ENCODE measurements at places on chromosomes 1 and 21.
A peak's percentile ranks its signal among the peaks of the same experiment; 100 is the strongest.

- no peak for DNase-seq
These were observed 153.0 kb downstream of the TNFSF18 start for GRCh38 chr1:172897738-172898137.

DNA sequence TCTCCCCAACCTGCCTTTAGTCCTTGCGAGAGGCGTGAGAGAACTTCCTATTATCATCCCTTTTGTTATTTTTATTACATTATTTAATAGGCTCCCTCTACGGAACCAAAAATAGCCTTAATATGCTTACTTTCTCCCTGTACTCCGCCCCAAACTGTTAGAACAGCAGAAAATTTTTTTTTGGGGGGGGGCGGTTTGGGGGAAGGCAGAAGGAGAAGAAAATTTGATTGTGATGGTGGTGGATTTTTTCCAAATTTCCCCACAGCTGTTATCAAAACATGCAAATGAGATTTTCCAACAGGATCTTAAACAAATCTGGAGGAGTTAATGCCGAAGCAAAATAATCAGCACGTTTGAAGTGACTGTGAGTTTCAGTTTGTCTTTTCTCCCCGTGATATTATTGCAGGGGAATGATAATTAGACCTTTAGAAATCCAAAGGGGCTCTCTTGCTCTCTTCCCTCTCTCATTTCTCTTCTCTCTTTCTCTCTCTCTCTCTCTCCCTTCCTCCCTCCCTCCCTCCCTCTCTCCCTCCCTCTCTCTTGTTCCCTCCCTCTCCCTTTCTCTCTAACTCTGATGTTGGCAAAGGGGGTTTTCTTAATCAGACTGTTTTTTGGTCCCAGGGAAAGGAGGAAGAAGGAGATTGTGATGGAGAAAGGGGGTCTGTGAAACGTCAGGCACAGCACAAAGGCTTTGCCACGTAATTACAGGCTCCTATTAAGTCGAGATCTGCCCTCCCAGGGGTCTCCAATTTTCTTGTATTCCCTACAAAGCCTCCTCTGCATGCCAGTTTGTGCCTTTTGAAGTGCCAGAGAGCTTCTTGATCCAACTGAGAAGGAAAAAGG is 1.1 kb upstream of the PRRX1 start:
- no peak for DNase-seq

DNA sequence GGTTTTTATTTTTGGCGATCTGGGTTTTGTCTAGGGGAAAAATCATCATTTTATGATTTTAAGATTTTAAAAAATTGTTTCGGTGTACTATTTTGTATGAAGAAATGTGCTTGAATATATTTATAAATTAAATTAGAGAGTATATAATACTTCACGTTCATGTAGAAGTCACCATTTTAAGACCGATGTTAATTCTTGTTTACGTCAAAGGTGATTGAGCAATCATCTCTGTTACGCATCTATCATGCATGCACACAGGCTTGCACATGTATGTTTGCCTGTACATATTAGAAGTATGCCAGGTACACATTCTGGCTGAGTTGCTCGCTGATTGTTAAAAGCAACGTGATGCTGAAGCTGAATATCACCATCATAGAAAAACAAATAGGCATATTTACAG is 54.7 kb downstream of the DYRK1A start:
- no peak for DNase-seq

DNA sequence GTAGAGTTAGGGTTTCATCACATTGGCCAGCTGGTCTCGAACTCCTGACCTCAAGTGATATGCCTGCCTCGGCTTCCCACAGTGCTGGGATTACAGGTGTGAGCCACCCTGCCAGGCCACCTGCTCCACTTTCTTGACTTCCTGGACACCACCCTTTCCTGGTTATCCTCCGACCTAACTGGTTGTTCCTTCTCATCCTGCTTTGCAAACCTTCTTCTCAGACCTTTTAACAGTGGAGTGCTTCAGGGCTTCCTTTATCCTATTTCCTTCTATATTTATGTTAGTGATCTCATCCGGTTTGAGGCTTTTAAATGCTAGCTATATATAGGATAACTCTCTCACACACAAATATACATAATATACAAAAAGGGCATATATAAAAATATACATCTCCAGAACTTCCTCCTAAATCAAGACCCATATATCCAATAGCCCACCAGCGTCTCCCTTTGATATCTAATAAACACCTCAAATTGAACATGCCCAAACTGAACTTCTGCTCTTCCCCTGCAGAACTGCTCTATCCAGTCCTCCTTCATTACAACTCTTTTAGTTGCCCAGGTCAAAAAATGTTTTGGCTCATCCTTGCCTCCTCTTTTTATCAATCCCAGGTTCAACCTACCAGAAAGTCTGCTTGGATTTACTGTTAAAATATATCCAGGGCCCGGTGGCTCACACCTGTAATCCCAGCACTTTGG is 19.5 kb upstream of the UQCRHL start:
- DNase-seq, result no peak

DNA sequence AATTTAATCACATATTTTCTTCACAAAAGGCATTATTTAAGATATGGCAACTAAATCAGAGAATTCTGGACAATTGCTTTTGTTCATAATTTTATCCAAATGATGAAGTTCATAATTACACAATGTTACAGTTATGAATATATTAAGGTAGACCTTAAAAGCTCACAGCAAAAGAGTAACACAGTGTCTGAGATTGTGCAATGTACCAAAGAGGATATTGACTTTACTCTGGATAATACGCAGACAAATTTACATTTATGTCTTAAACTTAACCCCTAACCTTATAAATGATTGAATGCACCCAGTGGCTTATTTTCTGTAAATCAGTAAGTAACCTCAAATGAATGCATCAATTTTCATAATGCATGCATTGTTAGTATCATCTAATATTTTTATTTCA is 216.2 kb upstream of the SAMSN1 start:
- no peak for DNase-seq

DNA sequence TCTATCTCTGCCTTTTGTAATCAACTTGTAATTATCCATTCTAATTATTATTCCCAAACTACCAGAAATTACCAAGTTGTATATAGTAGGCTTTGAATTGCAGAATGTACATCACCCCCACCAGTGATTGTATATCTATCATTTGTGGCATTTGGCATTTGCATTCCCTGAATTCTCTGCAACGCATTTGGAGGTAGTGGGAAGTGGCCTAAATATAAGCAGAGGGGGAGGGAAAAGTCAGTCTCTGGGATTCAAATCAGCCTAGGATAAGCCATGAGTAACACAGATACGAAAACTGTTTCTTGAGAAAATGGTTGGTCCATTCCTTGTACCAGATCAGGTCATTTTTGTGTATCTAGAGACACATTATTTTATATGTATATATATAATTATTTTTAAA is 20.7 kb downstream of the DDX20 start:
- no peak for DNase-seq

GRCh38 chr21:45287438-45288391 is at the start of gene POFUT2:
Gene POFUT2 (minus strand): TSS chr21:45287895. CDS start chr21:45287871, 24 bp downstream.
- DNase-seq, result peak; percentile 96

DNA sequence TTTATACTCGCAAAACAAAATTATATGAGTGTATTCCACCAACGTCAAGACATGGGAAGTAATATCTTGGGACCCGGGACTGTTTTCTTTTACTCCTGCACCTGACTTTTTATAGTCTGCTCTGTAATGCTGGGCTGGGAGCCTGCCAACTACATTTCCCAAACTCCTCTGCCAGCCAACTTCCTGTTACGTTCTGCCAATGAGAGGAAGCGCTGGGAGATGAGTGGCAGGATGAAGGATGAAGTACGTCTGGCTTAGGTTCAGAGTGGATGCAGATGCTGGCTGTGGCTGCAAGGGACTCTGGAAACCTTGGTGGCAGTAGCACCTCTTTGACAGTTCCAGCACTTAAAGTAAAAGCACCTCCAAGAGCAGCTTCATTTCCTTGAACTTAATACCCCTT is 59.6 kb downstream of the USP24 start:
- DNase-seq, result peak; percentile 82

DNA sequence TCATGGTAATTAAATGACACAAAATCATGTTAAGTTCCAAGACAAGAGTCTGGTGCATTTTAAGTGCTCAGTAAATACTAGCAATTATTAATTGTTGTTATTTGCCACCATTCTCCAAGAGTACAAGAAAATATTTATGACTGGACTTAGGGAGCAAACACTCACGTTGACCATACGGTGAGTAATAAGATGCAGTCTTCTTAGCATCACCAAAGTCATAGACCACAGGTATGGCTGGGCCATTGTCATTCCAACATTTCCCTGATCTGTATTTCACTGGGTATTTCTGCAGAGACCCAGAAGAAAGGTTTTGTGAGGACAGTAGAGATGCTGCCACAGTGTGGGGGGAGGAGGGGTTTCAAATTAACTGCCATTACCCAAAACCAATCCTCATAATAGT is 4.7 kb downstream of the ITLN2 start:
- no peak for DNase-seq

DNA sequence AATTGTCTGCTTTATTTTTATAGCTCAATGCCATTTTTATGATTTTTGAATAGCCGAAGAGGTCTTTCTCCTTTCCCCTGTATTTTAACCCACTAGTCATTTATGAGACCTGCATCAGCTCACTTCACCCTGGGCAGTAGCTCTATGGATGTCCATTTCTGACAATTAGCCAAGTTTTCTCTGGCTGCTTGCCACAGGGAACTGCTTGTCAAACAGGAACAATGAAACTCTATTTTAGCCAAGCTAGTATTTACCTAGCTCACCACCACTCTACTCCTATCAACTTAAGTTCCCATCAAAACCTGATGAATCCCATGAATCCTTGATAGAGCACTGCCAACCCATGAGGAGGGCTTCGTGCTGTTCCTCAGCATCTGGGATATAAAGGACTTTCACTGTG is 406.7 kb downstream of the RWDD3 start:
- peak; percentile 21 for DNase-seq

DNA sequence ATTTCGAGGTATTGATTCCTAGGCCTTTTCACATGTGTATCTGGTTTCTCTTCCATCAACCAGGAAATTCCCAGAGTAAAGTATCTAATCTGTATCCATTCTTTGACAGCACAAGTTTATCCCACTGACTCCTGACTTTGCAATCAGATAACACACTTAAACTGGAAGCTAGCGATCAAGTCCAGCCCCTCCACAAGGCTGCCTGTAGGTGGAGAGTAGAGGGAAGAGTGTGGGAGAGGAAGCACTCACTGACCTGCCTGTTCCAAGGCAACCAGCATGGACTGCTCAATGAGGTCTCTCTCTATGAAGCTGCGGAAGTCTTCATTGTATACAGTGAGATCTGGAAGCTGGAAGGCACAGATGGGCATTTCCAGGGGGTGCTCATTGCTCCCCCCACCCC is 30.4 kb upstream of the MTMR11 start:
- DNase-seq, result no peak

GRCh38 chr1:39146681-39147080 is 57.8 kb upstream of the MACF1 start:
- DNase-seq, result no peak

GRCh38 chr1:27632387-27633297 is 2.3 kb downstream of the FGR start:
- DNase-seq, result no peak

GRCh38 chr1:165686121-165686970 is 12.0 kb downstream of the ALDH9A1 start:
- DNase-seq, result no peak

DNA sequence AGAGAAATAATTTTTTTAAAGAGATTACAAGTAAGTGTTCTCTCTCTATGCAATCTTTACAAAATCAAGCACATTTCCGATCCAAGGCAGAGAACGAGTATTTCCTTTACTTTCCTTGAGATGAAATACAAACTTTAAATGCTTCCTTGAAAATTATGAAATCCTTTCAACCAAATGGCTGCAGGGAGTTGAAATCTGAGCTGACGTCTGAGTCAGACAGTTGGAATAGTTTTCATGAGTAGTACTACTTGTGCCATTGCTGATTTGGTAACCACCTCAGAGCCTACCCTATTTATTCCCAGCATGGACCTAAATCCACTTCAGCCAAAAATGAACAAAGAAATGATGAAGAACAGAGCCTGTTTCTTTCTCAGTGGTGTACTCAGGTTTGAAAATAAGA is 183.6 kb downstream of the GIPC2 start:
- no peak for DNase-seq

DNA sequence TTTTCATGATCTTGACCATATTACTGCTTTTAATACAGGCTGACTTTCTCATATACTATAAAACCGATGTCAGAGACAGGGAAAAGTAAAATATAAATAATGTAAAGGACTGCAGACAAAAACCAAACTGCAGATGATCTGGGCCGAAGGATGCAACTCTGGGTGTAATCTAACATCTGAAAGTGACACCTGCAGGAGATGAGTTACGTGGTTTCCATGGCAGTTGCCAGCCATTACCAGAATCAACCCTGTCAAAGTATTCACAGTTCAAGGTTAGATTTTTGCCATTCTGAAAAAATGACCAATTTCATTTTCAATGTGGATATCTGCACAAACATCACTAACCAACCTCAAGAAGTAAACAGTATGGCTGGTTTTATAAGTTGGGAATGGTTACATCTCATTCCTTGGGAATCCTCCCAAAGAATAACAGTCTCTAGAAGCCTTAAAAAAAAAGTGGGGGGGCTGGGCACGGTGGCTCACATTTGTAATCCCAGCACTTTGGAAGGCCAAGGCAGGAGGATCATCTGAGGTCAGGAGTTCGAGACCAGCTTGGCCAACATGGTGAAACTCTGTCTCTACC is 27.7 kb downstream of the DNAJC11 start:
- DNase-seq, result no peak

DNA sequence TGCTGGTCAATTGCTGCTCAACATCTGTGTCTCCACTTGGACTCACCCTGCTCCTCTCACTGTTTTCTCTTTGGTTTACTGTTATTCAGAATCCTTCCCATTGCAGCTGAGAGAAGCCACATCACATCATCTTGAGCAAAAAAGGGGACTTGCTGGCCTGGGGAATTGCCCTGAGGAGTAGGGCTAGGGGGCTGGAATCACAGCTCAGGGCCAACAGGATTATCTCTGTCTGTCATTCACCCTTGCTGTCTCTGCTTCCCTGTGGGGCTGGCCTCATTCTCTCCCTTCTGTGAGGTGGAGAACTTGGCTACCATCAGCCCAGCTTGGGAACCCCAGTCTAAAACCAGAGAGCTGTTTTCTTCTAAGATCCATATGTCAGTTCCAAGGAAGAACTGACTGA is 140.7 kb upstream of the WNT4 start:
- no peak for DNase-seq

DNA sequence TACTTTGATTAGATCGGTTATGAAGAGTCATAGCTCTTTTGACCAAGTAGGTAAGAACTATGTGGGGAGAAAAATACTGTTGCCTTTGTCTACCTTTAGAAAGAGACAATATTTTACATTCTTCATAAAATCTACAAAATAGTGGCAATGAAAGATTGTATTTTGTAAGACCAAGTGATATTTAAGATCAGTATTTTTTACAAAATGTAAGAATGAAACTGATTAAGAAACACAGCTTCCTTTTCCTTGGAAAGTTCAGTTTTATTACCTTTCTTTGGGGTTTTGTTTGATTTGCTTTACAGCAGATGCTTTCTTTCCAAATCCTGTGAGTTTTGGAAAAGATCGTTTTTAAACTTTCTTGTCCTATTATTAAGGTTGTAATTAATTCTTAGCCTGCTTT is 69.8 kb downstream of the SLC35A3 start:
- DNase-seq, result no peak
